ENCODE measurements at places on chromosomes 5 and 9.

- no peak for DNase-seq
- H3K27me3 ChIP-seq = no peaks in the 10 kb centered on the region
- peak overlapping the region; percentile 41 for H3K4me3 ChIP-seq
- peaks cover 19% of the 10 kb centered on the region for H3K36me3 ChIP-seq
These were observed 2.3 kb downstream of the OSTF1 start for GRCh38 chr9:75090579-75090978.

- H3K27ac ChIP-seq = peak overlapping the region; percentile 71
- peaks cover 49% of the 10 kb centered on the region for H3K4me1 ChIP-seq
- peaks cover 17% of the 10 kb centered on the region for H3K36me3 ChIP-seq
- DNase-seq = no peak
- no peaks in the 10 kb centered on the region for H3K27me3 ChIP-seq
These were observed 10.4 kb downstream of the STOM start for GRCh38 chr9:121359351-121360294.

DNA sequence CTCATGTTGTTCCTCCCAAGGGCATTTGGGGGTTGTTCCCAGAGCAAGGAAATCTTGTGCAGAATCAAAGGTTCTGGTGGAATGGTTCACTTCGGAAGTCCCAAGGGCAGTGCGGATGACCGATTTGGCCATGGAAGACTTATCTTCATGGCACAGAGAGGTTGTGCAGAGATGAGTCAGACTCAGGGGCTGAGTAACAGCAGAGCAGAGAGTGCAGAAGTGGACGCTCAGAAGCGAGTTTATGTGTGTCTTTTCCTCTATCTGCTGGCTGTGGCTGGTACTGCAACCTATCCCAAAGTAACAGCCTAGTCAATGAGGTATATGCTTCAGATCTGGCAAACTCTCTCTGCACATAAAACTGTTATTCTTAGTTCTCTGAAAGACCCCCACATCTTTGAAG lies 118.1 kb downstream of the DPYSL3 start:
- no peaks in the 10 kb centered on the region for H3K36me3 ChIP-seq
- no peak overlapping the region for H3K4me3 ChIP-seq
- H3K27ac ChIP-seq = no peak overlapping the region
- no peak for DNase-seq
- no peaks in the 10 kb centered on the region for H3K27me3 ChIP-seq
- no peaks in the 10 kb centered on the region for H3K4me1 ChIP-seq

- no peak overlapping the region for H3K4me3 ChIP-seq
- H3K27ac ChIP-seq = no peak overlapping the region
- H3K27me3 ChIP-seq = peaks cover 1% of the 10 kb centered on the region
- no peaks in the 10 kb centered on the region for H3K4me1 ChIP-seq
- no peak for DNase-seq
These were observed 37.2 kb downstream of the NCS1 start for GRCh38 chr9:130209422-130209821.

DNA sequence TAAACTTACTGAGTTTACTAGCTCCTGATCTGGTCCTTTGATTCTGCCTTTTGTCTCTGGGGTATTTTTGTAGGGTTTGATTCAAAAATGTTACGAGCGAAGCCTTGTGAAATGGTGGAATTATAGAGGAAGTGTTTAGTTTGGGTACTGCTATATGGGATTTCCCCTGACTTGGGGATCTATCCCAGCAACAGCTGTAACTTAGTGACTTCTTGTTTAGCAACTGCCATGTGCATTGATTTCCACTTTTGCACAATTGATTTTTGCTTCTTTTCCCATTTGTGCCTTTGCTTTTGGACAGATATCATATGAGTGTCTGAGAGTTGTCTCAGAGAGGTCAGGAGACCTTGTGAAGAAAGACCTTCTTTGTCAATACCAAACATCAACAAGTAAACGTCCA lies 248.5 kb upstream of the DAP start:
- H3K4me1 ChIP-seq = no peaks in the 10 kb centered on the region
- H3K36me3 ChIP-seq = no peaks in the 10 kb centered on the region
- no peak for DNase-seq
- H3K27ac ChIP-seq = no peak overlapping the region

- no peak overlapping the region for H3K27ac ChIP-seq
- H3K4me3 ChIP-seq = no peak overlapping the region
- no peaks in the 10 kb centered on the region for H3K27me3 ChIP-seq
- DNase-seq = no peak
- no peaks in the 10 kb centered on the region for H3K4me1 ChIP-seq
- no peaks in the 10 kb centered on the region for H3K36me3 ChIP-seq
These were observed 59.9 kb downstream of the ABLIM3 start for GRCh38 chr5:149201121-149201637.

DNA sequence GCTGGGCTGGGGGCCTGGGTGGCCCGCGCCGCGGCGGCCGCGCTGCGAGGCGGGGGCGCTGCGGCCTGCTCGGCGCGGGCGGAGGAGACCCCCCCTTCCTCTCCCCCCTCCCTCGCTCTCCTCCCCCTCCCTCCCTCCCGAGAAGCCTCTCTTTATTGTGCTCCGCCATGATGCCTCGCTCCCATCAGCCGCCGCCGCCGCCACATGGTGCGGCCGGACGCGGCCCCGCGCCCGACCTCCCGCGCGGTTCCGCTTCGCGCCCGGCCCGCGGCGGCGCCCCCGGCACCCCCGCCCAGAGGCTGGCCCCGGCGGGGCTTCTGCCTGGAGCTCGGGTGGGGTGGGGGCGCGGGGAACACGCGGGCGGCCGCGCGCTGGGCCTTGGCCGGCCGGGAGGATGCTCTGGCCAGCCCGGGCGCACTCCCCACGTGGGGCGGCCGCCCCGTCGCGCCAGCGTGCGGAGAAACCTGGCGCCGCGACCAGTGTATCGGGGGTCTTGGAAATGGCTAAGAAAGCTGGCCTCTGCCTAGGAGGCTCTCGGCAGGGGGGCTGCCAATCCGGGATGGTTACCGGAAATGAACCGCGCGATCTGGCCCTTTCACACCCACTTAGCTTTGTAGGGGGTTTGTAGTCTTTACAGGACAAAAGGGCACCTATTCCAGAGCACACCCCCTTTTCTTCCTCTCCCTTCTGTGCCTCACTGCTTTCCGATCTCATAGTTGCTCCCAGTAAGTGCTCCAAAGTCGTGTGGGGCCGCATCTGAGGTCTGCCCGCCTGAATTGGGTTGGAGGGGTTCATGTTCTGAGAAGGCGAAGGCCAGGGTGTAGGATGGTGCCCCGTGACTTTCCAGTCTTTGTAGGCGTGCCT lies 1.0 kb downstream of the SET start:
- peak overlapping the region; percentile 96 for H3K4me3 ChIP-seq
- no peaks in the 10 kb centered on the region for H3K27me3 ChIP-seq
- peaks cover 42% of the 10 kb centered on the region for H3K36me3 ChIP-seq
- H3K27ac ChIP-seq = peak overlapping the region; percentile 97
- peak; percentile 84 for DNase-seq

GRCh38 chr5:42970636-42971559 lies 69.2 kb downstream of the ANXA2R start:
- H3K36me3 ChIP-seq = peaks cover 1% of the 10 kb centered on the region
- H3K27ac ChIP-seq = no peak overlapping the region
- peaks cover 2% of the 10 kb centered on the region for H3K4me1 ChIP-seq
- H3K4me3 ChIP-seq = no peak overlapping the region

Measured in activated CD4-positive, alpha-beta T cell treated with anti-CD3 and anti-CD28 coated beads, Interleukin-2, amount 10 ng/mL, durations not matched to agents 24 days and 14 days (primary cell).